Keratinocyte (primary cell): ENCODE measurements at places on chromosomes 1 and 21. TPM values are rescaled to one million over a fixed set of nuclear protein-coding genes. Genes with fewer than 3 reads are reported as not detected.

PPT1 gene
- 43.8 to 58.9 TPM (median 52.7 TPM) in 3 replicates for polyA plus RNA-seq

OLFM3 gene
- polyA plus RNA-seq, result not detected in 3 replicates

DNA sequence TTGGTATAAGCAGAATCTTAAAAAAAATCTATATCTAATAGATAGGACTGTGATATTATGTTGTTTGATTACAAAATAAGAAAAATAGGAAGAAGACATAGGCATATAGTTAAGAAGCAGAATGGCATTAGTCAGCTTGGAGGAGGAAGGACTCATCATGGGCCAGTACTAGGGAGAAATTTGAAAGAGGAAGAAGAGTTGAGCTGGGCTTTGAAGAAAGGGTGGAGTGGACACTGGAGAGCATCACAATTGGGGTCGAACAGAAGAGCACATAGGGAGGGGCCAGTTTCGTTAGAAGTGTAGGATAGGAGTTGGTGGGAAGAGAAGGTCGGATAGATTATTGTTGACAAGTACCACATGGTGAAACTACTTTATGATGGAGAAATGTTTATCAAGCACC, 129.3 kb downstream of the CACHD1 start:
- no peak for DNase-seq

GRCh38 chr21:38067086-38067739, 151.0 kb upstream of the KCNJ6 start:
- no peak for DNase-seq

GRCh38 chr1:68276448-68276847, 44.1 kb upstream of the WLS start:
- DNase-seq, result no peak

POTED gene
- polyA plus RNA-seq, result not detected in 3 replicates

- DNase-seq, result no peak
Observed at GRCh38 chr21:39397646-39398385, 47.8 kb downstream of the LCA5L start.

GRCh38 chr1:119504831-119505230, 2.2 kb upstream of the HSD3B1 start:
- DNase-seq, result no peak

DNA sequence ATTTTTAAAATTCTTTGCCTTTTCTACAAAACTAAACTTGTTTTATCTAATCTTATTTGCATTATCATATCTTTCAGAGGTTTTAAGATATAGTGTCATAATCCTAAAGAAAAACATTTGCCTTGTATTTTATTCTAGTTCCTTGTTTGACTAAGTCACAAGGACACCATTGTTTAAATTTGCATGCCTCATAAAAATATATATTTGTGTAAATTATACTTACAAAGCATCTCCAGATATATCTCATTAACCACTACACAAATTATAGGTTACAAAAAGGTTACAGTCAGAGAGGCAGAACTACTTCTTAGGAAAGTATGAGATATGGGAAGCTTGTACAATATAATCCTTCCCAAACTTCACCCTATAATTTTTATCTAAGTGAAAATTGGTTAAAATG, 4.2 kb upstream of the RGS13 start:
- DNase-seq, result no peak

DNA sequence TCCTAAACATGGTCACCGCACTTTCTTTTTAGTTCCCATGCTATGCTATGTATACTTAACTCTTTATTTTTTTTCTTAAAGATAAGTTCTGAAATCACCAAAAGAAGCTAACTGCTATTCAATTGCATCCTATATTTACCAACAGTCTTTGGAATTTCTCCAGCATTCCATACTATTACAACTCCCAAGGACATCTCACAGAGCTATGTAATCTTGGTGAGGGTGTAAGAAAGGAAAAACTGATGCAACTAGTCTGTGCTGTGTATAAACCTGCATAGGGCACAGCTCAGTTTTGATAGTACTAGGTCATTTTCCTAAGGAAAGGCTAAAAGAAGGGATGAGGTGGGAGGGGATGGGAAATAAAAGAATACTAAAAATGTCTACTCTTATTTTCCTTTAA, 78.0 kb downstream of the PTPN14 start:
- DNase-seq, result no peak

GRCh38 chr1:5908461-5909375, 83.5 kb downstream of the NPHP4 start:
- no peak for DNase-seq

SAMD11 gene
- 0.03 TPM in 1 of 3 replicates, not detected in the others for polyA plus RNA-seq

GRCh38 chr1:166489670-166490436, 323.1 kb upstream of the FAM78B start:
- no peak for DNase-seq

FALEC gene
- polyA plus RNA-seq, result 0.12 to 0.13 TPM in 2 of 3 replicates, not detected in the other

IFI44L gene
- 13.9 to 37.4 TPM (median 34.8 TPM) in 3 replicates for polyA plus RNA-seq

ADCY10 gene
- polyA plus RNA-seq, result 0.04 to 0.10 TPM in 2 of 3 replicates, not detected in the other
